ENCODE measurements at places on chromosomes 13 and 19. TPM values are rescaled to one million over a fixed set of nuclear protein-coding genes. Genes with fewer than 3 reads are reported as not detected.

Gene CYP4F8
- polyA plus RNA-seq: not detected

- H3K27ac ChIP-seq: no peak overlapping the region
- no peaks in the 10 kb centered on the region for H3K27me3 ChIP-seq
- no peaks in the 10 kb centered on the region for H3K4me1 ChIP-seq
- H3K4me3 ChIP-seq: no peak overlapping the region
- peaks cover 94% of the 10 kb centered on the region for H3K36me3 ChIP-seq
Observed at GRCh38 chr19:18995804-18996241, 37.5 kb downstream of the SUGP2 start.

DNA sequence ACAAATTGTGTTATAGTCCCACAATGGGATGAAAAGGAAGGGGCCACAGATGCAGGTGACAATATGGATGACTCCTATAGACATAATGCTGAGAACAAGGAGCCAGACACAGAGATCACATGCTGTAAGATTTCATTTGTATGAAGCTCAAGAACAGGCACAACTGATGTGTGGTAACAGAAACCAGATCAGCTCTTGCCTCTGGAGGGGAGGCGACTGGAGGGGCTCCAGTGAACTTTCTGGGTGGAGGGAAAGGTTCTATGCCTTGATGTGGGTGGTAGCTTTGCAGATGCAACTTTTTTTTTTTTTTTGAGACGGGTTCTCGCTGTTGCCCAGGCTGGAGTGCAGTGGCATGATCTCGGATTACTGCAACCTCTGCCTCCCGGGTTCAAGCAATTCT, 6.0 kb upstream of the RABAC1 start:
- H3K27ac ChIP-seq: no peak overlapping the region
- H3K4me3 ChIP-seq: no peak overlapping the region
- H3K36me3 ChIP-seq: no peaks in the 10 kb centered on the region
- H3K4me1 ChIP-seq: peaks cover 24% of the 10 kb centered on the region
- no peaks in the 10 kb centered on the region for H3K27me3 ChIP-seq
- no peak for DNase-seq

GRCh38 chr13:48761256-48761655, 107.5 kb downstream of the CYSLTR2 start:
- H3K4me1 ChIP-seq: no peaks in the 10 kb centered on the region
- H3K27ac ChIP-seq: no peak overlapping the region
- no peaks in the 10 kb centered on the region for H3K36me3 ChIP-seq
- DNase-seq: no peak
- H3K27me3 ChIP-seq: no peaks in the 10 kb centered on the region
